Epithelial cell of proximal tubule (primary cell): ENCODE measurements at places on chromosomes 5 and 9. TPM values are rescaled to one million over a fixed set of nuclear protein-coding genes. Genes with fewer than 3 reads are reported as not detected.

- no peak for DNase-seq
Observed at GRCh38 chr9:134501761-134502265, 139.8 kb upstream of the COL5A1 start.

DNA sequence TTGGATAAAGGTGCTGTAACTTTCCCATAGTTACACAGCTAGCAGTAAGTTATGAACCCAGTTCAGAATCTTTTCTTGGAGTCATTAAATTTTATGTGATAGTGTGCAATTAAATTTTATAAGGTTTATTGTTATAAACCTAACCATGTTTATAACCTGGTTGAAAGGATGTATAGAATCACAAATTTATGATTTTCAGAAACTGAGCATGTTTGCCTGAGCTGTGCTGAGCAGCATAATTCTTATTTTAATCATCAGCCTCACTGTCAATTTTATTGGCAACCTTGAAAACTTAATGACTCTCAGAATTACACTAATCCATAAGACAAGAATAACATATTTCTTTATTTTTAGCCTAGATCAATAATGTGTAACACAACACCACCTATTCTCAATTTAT, 46.9 kb downstream of the ADAMTS19 start:
- DNase-seq = no peak

DNA sequence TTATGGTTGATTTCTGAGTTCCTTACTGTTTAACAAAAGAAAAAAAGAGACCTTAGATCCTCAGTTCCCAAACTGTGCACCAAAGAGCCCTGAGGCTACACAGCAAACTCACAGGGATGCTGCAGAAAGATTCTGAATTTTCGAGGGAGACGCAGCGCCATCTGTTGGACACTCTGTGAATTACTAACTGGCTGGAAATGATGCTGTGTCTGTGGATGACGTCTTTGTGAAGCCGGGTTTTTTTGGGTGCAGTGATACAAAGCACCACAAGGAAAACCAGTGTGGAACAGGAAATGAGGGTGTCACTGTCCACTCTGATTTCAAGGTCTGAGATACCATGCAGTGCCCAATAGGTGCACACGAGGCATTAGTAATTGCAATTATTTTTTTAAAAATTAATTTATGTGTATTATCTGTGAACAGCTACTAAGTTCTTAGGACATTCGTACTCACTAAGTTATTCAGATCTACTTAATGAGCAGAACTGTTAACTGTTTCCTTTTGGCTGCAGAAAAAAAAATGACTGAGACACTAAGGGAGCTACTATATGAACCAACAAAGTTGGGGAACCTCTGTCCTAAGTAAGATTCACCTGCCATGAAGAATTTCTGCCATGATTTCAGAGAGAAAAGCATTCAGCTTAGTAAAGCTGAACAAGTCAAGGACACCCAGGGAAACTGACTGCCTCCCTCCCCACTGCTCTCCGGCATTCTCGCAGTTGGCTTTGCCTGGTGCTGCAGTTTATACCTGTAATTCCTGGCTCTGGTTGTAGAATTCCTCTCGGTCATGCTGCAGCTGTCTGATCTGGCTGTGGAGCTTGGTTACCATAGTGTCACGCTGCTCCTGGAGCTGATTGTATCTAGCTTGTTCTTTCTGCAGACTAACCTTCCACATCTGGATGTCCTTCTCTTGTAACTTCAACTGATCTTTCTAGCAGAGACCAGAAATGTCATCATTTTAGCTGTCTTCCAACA, 23.4 kb downstream of the SPACA9 start:
- DNase-seq = peak; percentile 15

The DOK3 gene
- total RNA-seq = 0.36 and 1.5 TPM in 2 replicates

DNA sequence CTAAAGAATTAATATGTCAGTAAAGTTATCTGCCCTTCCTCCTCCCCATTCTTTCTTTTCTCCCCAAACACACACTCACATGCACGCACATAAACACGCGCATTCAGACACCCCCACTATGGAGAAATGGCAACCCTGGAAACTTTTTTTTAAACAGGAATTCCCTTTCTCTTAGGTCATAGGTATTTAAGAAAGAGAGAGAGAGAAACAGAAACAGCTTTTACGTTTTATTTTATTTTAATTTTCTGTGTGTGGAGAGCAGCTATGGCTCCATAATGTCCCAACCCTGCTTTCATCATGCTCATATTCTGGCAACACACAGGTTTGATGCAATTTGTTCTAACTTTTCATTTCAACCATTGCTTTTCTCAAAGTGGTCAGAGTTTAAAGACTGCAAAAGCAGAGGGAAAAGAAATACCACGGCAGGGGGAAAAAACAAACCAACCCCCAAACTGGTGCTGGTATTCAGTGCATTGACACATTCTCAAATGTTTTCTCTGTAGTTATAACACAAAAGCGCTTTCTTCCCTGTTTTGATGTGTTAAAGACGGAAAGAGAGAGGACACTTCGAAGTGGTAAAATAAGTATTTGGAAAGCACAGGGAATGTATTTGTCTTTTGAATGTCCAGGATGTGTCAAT, 126.0 kb upstream of the TMEM161B start:
- no peak for DNase-seq

DNA sequence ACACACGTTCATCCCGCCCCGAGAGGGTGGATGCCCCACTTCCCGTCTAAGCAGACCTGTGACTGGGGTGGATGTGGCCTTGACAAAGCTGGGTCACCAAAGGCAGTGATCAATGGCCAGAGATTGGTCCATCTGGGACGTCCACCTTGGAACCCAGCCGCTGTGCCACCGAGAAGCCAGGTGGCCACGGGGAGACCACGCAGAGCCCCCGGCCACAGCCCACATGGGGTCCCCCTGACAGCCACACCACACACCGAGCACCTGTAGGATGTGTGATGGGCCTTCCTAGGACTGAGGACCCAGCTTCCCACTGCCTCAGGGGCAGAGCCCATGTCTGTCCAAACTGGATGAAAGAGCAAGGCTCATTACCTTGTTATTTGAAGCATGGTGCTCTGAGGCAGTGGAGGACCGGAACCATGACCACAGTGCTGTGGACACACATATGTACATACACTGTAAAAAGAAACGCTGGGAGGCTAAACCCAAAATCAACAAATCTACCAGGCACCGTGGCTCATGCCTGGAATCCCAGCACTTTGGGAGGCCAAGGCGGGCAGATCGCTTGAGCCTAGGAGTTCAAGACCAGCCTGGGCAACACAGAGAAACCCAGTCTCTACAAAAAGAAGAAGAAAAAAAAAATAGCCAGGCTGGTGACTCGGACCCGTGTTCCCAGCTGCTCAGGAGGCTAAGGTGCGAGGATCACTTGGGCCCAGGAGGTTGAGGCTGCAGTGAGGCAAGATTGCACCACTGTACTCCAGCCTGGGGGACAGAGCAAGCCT, 50.1 kb downstream of the MRPL36 start:
- no peak for DNase-seq

GRCh38 chr5:20536813-20537212, 548.8 kb upstream of the CDH18 start:
- DNase-seq = no peak

DNA sequence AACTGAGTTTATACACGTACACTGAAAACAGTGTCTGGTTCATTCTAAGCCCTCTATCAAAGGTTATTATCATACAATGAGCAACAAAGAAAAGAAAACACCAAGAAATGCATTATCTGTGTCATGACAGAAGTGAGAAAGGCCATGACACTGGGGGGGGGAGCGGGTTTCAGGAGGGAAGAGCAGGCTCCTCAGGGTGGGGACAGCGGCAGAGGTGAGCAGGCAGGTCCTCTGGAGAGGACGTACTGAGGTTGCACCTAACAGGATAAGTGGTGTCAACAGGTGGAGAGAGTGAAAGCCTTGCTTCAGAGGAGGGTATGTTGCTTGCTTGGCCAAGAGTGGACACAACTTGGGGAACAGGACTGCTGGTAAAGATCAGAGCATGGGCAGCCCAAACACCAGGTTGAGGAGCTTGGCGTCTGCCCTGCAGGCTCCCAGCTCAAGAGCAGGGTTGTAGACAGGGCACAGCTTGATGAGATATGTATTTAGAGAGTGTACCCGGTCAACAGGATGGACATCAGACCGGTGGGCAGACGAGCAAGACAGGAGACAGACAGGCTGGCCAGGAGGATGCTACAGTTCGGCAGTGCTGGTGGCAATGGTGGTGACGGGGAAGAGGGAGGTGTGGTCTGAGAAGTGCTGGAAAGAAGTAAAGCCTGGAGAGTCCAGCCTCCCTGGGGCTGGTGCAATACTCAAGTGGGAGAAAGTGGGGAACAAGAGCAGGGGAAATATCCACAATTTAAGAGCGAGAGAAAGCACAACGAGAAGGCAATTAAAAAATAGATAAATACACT, 10.3 kb downstream of the WHRN start:
- no peak for DNase-seq
